AG04450 (cell line): ENCODE measurements at places on chromosomes 6 and 20. TPM values are rescaled to one million over a fixed set of nuclear protein-coding genes. Genes with fewer than 3 reads are reported as not detected.

DNA sequence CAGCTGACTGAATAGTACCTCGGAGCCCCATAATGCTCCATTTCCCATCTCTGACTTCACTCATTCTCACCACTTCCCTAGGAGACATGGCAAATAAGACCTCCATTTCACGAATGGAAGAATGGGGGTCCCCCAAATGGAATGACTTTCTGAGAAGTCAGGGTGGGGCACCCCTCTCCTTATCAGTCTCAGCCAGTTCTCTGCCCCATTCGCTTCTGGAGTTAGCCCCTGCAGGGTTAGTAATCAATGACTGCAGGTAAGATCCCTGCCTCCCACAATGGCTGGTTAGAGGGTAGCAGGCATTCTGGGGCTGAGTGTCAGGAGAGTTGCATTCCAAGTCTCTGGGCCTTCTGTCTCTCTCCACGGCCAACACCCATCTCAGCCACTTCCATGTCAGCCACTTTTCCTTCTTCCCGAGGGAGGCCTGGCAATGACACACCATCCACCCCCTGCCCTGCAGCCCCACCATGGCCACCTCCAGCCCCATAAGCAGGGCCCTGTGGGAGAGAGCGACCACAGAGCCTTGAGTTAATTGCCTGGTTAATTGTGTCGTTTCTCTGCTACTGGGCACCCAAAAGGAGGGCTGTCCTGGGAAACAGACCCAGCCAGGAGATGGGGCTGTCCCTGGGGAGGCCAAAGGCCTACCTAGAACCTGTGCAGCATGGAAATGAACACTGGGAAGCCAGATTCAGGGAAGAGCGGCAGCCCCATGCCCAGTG, 13.4 kb downstream of the CCDC167 start:
- no peak for DNase-seq

Gene COL9A1
- polyA plus RNA-seq, result not detected in 2 replicates

Gene LPA
- not detected in 2 replicates for polyA plus RNA-seq

DNA sequence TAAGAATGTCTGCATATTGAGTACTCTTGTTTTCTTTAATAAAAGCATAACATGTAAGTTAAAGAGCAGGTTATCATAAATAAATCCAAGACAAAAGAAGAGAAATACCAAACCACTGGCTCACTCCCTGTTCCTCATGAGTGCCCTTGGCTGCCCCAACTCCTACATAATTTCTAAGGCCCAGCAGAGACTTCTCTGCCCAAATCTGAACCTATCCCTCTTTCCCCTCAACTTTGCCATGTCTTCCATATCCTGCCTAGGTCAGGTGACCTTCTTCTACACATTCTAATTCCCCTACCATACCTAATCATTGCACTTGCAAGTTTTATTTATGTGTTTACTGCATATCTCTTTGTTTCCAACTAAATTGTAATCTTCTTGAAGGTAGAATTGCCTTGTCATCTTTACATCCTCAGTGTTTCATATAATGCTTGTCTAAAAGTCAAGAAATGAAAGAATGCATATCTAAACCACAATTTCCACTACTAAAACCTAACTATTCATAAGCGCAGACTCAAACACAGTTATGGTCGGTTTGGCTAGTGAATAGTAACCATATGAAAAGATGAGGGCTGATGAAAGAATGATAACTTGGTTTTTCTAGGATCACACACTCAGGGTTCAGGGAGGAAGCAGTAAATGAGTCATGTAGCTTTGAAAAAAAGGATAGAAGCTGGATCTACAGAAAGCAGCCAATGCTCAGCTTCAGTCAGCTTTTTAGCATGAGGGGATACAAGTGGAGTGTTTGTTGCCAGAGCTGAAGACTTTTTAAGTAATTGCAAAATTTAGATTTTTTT, 53.3 kb upstream of the EYA4 start:
- no peak for DNase-seq

DNA sequence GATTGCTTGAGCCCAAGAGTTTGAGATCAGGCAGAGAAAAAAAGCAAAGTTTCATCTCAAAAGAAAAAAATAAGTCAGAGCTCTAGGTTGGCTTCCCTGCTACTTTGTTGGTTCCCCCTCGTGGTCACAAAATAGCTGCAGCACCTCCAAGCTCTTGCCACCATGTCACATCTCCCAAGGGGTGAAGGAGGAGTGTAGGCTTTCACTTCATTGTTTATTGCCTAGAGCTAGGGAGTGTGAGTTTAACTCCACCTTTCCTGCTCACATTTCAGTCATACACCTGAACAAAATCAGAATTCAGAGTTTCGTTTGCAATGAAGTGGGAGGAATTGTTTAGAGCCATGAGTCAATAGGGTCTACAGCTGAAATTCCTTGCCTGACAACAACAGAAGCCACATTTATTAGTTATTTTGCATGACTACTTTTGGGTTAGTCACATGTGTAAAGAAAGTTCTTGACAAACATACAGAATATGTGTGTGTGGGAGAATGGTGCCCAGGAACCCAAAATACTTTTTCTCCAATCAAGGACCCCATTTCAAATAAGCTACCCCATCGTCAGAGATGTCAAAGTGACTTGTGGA, 56.2 kb upstream of the UFL1 start:
- no peak for DNase-seq

GRCh38 chr6:90314514-90314913, 17.9 kb upstream of the BACH2 start:
- DNase-seq, result no peak
